Kidney (tissue), 22 donors: ENCODE measurements at places on chromosomes 11 and 22. TPM values are rescaled to one million over a fixed set of nuclear protein-coding genes. Genes with fewer than 3 reads are reported as not detected.

- DNase-seq = peak; percentile 41
Observed at GRCh38 chr22:44407987-44408828, 89.8 kb downstream of the RTL6 start.

- no peak for DNase-seq
Observed at GRCh38 chr11:57818812-57819211, 57.2 kb downstream of the CTNND1 start.

DNA sequence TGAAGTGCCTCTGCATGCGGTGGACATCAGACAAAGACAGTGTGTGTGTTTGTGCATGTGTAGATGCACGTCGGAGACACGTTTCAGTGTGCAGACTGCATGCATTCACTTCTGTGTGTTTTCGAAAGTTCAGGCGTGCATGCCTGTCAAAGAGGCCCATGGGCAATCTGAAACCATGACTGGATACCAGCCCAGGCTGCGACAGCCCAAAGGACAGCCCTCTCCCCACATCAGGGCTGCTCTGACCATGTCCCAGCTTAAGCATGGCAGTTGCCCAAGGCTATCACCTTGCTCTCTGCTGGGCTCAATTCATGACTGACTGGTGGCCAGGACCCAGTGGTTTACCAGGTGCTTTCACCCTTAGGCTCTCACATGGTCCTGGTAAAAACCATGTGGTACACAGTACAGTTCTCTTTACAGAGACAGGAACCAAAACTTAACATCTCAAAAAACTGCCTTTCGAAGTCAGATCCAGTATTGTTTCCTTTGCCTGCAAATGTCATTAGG lies 423.7 kb upstream of the CADM1 start:
- no peak for DNase-seq

DNA sequence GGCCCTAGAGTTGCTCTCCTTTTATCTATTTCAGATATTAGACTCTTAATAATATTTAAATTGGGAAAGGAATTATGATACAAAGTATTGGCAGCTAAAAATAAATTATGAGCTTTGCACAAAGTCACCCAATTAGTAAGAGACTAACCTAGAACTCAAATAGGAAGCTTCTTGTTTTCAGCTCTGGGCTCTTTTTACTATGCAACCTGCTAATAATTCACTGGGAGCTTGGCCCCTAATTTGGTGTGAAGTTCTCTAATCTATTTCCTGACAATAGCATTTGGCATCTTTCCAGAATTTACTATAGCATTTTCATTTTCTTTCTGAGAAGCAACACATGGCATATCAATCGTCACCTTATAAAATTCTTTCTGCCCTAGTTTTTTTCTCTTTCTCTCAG lies 727.7 kb upstream of the ANO5 start:
- no peak for DNase-seq

DNA sequence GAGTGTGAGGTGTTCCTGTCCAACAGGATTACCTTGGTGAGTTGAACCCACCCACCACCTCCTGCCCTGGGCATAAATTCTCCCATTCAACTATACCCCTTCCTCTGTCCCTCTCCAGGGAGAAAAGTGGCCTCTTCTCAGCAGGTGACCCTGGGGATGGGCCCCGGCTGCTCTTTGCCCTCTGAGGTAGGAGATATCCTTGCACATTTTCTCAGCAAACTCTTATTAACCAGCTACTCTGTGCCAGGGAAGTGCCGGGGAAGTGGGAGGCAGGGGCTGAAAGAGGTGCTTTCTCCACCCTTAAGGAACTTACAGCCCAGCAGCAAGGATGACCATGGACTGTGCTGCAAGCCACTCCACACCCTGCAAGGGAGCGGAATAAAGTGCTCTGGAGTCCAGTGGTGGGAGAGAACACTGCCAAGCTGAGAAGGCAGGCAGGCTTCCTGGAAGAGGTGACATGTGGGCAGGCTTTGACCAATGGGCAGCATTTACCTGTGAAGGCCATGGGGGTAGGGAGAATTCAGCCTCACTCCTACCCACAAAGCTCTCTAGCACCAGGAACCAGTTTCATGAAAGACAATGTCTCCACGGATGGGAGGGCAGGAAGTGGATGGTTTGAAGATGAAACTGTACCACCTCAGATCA lies 21.9 kb upstream of the OAF start:
- DNase-seq = peak; percentile 34

DNA sequence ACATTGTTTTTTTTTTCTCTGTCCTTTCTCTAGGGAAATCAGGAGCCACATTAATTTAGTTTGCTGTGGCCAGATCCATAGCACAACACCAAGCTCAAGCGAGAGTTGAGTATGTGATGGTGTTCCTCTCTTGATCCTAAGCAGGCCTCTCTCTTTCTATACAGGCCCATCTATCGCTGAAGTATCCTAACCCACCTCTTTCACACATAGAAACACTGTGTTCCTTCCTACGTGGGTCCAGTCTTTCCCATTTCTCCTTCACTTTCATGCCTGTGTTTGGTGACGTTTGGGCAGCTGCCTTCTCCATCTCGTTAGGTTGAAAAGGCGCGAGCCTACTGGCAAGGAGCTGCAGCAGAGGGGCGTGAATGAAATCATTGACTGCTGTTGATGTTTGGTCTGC lies 2.4 kb downstream of the PACS1 start:
- DNase-seq = no peak

DNA sequence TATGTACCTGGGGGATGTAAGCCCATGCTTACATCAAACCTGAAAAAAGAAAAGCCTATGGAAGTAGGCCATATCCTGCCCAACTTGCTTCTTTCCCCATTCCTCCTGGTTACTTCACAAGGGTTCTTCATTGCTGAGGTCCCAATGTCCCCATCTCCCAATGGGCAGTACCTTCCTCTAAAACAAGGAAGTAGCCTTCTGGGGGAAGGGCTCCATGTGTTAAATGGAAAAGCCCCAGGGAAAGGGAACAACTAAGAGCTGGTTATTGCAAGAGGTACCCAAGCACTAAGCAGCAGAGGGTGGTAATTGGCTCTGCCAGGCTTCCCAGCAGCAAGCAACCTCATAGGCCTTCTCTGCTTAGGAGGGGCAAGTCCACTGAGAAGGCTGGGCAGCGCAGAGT lies 11.3 kb downstream of the TMEM216 start:
- no peak for DNase-seq

The OR8G1 gene
- total RNA-seq = not detected

The TRIM49B gene
- total RNA-seq = not detected
